Fibroblast of upper back skin (primary cell): ENCODE measurements at places on chromosomes 2 and 18.

GRCh38 chr18:9174302-9174701, 37.7 kb downstream of the ANKRD12 start:
- DNase-seq, result no peak

DNA sequence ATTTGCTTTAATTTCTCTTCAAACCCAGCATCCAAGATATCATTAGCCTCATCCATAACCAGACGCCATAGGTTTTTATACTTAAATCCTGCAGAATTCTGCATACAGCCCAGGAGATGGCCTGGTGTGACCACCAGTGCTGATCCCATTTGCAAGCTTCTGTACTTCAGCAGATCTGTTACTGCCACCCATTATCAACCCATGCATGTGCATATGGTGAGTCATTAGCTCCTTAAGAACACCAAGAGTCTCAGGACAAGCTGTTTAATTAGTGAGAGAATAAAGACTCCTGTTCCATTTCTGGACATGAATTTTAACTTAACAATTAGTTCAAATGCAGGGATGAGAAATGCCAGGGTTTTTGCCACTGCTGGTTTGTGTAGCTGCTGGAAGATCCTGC, 110.7 kb upstream of the TANK start:
- no peak for DNase-seq

DNA sequence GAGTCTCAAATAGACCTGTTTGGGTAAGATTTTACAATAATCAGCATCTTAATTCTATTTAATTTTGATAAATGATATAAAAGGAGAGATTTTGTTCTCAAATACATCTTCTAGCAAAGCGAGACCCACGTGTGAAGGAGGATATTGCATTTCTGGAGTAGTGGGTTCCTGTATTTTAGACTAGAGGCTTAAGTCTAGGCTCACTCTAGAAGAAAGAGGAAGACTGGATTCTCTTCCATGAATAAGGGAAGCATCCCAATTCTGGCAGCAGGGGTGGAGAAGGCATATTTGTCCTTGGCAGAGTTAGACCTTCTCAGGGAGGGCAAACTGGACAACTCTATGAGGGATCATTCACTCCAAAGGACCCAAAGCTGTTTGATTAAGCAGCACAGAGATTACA, 11.3 kb upstream of the FAM228A start:
- DNase-seq, result no peak

DNA sequence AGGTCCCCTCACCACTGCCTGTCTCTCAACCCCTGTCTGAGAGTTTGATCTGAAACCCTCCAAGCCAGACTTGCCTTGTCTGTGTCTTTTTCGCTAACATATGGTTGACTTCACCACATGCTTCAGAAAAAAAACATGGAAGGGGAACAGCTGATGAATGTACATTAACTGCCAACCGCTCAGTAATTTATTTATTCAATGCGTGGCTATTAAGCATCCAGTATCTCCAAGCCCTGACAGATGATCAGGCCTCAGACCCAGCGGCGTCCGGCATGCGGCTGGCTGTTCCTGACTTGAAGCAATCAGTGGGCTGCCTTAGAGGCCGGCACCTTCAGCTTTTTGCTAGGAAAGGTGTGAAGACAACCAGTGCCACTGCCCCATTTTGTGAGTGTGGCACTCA, 62.3 kb downstream of the NGEF start:
- no peak for DNase-seq

DNA sequence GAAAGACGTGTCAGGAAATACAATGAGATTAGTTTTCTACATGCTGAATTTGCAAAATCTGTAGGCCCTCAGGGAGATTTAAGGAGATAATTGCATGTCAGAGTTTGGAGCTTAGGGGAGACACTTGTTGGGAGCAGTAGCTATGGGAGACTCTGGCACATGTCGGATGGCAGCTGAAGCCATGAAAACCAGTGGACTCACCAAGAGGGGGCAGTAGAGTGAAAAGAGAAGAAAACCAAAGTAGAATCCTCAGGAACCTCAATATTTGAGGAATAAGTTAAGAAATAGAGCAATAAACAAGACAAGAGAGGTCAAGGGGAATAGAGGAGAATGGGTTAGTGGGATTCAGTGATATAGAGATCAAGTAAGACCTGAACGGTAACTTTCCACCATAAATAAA, 24.8 kb downstream of the RUFY4 start:
- no peak for DNase-seq

DNA sequence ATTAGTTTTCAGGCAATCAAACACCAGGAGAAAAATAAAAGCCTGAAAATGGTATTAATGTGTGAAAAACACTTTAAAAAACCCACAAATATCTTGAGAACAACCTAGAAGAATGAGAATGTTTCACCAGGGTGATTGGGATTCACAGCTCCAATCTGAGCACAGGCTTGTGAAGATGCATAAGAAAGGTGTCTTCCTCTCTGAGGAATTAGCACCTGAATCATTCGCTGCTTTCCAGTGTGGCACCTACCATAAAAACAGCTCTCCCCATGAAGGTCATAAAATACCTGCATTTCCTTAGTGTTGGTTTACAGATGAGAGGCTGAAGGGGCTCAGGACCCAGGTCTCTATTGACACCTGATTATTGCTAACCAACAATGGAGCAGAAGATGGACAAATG, 499.7 kb upstream of the KLHL29 start:
- no peak for DNase-seq

DNA sequence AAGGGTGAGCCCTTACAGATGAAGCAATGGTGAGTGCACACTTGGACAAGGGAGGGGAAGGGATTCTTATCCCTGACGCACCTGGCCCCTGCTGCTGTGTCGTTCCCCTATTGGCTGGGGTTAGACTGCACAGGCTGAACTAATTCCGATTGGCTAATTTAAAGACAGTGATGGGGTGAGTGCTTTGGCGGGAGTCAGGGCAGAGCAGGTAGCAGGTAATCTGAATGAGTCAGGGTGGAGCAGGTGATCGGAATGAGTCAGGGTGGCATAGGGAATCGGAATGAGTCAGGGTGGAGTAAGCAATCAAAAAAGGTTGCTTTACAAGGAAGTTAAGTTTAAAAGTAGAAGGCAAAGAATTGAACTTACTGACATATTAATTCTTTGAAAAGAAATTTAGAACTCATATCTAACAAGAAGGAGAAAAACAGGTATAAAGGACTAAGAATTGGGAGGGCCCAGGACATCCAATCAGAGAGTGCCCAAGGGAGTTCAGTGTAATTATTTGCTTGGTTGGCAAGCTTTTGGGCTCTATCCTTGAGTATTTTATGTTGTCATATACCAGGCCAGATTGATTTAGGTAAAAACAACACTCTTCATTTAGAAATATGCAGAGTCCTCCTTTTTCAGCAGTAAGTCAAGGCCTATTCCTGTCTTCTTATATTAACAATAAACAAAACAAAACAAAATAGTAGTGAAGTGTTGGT, 52.3 kb upstream of the RALBP1 start:
- no peak for DNase-seq

DNA sequence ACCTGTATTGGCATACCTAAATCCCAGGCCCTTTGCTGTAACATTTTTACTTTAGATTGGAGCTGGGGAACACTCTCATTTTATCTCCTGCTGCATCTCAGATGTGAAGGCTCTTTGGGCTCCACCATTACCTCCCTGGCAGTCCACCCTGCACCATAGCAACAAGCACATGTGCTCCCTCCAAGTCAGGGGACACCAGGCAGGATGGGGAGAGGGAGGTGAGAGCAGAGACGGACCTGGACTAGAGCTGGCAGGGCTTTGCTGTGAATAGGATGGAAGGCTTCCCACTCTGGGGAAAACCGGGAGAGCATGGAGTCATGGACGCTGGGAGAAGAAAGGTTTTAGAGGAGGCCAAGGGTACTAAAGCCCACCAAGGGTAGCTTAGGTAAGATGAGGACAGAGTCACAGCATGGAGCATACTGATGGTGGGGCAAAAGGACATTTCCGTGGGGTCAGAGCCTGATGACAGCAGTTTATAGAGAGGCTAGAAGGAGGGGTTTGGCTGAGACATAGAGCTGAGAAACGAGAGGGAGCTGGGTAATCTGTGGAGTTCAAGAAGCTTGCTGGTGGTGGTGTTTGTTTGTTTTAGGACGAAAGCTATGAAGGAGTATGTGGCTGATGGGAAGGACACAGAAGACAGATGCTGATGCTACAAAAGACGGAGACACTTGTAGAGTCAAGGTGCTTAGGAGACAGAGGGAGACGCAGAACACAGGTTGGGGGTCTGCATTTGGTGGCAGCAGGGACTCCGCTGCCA, 134.8 kb downstream of the COL6A3 start:
- no peak for DNase-seq

GRCh38 chr2:38496927-38497669, 105.6 kb downstream of the HNRNPLL start:
- DNase-seq, result no peak

GRCh38 chr2:25341753-25342371, at the start of gene DNMT3A:
TSS of gene DNMT3A (minus strand) at chr2:25341925. CDS start at chr2:25313984, 27,941 bp downstream.
- peak; percentile 66 for DNase-seq

GRCh38 chr2:147976102-147976501, 44.4 kb downstream of the ORC4 start:
- DNase-seq, result no peak

DNA sequence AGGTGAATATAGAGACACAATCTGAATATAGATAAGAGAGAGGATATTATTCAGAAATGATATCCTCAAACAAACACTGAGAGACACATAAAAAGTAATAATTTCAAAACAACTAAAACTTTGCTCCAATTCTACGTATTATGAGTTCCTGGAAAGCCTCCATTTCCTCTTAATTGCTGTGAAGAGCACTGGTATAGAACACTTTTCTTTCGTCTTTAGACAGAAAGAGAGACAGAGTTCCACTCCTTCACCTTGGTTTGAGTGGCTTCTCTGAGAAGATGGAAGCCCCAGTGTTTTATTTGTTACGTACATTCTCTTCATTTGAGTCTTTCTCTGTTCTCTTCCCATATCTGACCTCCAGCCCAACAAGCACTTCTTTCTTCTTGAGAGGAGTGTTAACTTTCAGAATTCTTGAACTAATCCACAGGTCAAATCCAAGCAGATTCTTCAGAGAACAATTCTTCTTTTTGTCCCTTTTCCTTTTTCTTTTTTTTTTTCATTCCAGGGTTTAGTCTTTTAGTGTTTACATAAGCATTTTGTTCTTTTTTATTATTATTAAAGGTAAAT, 6.4 kb upstream of the PIK3C3 start:
- no peak for DNase-seq

DNA sequence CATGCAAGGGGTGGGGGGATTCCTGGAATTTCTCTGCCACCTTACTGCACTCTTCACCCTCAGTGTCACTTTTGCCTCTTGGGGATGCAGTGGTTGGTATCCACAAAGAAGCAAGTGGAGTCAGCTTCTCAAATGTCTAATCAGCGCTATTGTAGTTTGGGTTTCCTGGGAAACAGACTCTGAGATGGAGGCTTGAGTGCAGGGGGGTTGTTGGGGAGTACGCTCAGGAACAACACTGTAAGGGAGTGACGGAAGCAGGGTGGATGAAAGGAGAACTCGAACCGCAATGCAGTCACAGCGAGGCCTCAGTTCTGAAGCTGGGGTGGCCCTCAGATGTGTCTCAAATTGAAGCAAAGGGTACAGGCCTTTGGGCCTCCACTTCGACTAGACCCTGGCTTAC, 73.6 kb upstream of the EPC2 start:
- DNase-seq, result no peak

- DNase-seq, result peak; percentile 20
Measured at GRCh38 chr2:192194265-192194865, 368 bp downstream of the TMEFF2 start.

GRCh38 chr2:189726271-189726670, 36.3 kb downstream of the OSGEPL1 start:
- no peak for DNase-seq

GRCh38 chr2:28838971-28839370, 28.3 kb downstream of the SPDYA start:
- no peak for DNase-seq

DNA sequence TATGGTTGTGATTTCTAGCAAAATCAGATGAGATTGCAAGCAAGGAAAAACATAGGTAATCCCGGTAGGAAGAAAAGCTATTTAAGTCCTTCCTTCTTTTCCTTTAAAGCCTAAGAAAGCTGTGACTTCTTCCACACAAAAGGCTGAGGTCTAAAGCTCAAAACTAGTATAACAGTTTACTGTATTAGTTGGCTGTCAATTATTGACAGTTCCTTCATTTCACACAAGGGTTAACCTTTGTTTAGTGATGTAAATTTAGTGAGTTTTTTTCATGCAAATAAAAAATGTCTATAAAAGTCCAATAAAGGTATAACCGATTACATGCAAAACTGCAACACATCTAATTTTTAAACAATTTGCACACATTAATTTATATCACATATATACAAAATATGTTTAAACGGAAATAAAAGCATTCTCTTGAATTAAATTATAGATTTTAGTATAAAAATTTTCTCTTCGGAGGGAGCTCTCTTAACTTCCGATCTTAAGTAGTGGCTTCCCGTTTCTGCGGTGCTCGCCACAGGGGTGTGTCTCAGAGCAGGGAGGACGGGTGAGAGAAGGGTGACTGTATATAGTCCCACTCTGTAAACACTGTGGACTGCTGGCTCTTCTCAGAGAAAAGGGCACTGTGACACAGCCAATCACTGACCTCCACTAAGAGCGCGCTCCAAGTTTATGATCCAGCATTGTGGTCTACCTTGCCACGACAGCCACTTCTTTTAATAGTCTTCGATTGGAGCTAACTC, 33.4 kb downstream of the TTR start:
- no peak for DNase-seq
